ENCODE measurements at places on chromosomes 7 and 10.

DNA sequence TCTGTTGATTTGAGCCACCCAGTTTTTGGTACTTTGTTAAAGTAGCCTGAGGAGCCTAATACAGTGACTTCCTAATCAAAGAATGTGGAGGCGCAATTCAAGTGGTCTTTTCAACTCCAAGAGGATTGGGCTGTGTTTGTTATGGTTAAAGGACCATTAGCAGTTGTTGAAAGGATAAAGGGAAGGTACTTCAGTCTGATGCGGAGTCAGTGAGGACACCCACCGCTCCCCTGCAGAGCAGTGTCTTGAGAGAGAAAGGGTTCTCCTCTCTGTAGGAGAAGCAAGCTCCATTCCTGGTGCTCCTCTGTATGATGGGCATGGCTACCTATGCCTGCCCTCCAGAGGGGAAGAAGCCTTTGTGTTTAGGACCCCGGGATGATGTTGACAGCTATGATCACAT is 590.6 kb upstream of the C7orf33 start:
- DNase-seq = no peak

- DNase-seq = no peak
Observed at GRCh38 chr7:90669492-90669891, 73.4 kb downstream of the CDK14 start.

DNA sequence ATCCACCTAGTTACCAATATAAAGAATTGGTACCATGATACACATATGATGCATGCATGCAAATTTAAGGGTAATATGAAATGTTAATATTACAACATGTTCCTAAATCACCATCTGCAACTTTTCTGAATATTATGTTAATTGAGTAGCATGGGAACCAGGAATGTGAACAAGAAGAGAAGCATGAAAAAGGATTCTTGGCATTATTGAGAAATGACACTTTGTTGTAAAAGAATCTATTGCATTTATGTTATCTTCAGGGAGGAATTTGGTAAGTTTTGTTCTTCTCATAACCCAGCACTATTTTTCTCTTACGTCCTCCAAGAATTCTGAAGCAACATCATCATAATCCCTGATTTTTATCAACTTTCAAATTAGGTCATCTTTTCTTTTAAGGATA is 159.9 kb upstream of the SLC25A13 start:
- no peak for DNase-seq

DNA sequence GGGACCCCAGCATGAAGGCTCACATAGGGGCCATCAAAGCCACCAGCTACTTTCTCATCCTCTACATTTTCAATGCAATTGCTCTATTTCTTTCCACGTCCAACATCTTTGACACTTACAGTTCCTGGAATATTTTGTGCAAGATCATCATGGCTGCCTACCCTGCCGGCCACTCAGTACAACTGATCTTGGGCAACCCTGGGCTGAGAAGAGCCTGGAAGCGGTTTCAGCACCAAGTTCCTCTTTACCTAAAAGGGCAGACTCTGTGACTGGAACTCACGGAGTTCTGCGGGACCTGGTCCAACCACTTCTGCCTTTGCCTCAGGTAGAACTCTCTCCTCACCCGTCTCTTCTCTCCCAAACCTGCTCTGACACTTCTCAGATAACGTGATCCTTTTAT is 945 bp downstream of the TAS2R40 start:
- DNase-seq = no peak

GRCh38 chr7:69651101-69651590 is 52.9 kb downstream of the AUTS2 start:
- DNase-seq = peak; percentile 78

DNA sequence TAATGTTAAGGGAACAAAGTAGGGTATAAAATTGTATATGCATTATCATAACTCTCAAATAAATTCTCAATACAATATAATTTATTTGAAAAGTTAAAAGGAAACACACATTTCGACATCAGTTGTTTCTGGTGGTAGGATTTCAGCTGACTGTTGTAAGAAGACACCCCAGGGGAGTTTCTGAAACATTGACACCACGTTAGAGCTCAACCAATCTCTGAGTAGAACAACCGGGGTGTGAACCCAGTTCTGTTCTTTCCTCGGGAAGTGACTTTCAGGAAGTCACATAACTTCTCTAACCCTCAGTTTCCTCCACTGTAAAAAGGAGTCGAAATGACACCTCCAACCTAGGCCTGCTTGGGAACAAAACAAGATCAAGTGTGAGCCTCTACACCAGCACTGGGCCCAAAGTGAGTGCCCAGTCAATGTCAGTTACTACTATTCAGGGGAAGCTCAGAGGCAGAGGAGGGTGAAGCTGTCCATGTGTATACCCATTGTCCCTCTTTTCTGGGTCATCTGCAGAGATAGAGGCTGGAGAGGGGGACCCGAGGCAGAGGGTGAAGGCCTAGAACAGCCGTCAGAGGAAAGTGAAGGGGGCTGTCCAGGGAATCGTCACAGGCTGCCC is 67.1 kb downstream of the AOAH start:
- peak; percentile 85 for DNase-seq

DNA sequence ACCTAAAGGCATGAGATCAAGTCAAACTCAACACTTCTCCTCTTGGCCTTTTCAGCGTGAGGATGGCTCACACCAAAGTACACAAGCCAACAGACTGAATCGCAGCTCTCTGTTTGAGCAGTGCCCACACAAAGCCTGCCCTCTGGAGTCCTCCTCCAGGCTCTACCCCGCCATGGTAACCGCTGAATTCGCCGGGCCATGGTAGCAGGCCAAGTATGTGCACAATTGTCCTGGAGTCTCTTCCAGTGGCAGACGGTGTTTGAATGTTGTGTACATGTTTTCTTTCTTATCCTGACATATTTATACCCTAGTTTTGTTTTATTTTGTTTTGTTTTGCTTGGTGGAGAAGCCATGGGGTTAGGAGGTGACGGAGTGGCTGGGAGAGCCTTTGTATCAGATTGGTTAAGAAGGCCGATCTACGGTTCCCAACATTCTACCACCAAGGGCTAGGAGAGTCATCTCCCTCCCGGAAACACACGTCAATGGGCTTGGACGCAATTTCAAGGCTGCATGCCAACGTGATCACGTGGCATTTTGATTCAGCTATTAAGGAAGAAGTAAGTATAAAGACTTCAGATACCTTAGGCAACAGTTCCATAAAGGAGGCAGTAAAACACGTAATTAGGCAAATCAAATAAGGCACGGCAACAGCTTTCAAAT is 12.1 kb upstream of the SHH start:
- no peak for DNase-seq

GRCh38 chr7:76063525-76063924 is 15.6 kb downstream of the MDH2 start:
- no peak for DNase-seq

DNA sequence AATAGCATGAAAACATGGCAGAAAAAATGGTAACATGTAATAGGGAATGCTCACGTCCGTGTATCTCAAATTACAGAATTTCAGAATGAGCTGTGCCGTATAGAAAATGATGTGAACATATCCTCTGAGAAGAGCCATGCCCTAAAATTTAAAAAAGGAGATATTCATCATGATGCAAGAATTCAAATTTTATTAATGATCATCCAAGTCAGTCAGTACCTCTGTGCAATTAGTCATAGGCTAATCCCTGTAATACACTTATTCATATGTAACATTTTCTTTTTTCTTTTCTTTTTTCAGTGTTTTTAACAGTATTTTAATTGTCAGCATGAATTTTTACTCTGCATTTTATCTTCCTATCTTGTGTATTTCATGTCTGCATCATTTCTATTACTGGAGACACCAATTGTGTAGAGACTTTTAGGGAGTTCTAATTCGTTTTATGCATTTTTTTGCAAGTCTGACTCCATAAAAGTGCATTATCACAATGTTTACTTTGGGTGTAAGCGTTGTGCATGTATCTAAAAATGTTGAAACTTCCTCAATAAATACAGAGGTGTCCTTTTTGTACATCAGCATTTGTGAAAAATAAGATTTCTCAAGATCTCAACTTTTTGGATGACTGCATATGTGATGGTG is 1103.7 kb upstream of the CELF2 start:
- no peak for DNase-seq

DNA sequence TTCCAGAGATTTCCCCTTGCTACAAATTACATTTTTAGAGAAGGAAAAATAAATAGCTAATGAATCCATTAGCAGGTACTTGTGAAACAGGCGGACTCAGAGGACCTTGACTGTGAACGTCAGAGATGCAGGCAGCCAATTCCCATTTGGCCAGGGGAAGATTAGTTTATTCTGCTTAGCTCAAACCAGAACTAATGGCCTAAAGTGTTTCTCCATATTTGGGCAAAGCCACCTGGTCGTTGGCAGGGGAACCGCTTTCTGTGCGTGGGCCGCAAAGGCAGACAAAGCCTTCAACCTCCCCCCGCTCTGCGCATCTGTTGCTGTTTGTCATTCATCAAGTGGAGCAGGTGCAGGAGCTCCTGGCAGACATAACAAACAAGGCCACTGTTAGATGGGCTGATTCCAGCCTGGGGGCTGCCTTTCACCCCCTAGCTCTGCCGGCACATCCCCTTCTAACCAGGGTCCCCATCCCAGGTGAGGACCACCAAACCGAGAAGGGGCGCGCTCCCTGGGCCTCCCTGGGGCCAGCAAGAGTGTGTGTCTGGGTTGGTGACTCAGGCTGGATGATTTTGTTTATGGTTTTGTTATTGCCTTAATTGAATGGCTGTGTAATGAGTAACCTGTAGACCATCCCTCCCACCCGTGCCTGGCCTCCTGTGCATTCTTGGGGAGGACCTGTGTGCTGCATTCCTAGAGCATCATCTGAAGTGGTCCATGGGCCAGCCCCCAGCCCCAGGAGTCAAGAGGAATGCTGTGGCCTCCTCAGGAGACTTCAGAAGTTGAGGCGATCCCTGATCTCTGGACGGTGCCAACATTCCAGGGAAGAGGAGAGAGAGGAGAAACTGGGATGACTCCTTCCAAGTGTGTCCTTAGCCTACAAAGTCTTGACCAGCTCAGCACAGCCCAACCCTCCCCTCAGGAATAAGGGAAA is 14.5 kb upstream of the CPA1 start:
- no peak for DNase-seq

GRCh38 chr10:129963641-129964501 is at the start of gene EBF3:
Gene EBF3 (minus strand): TSS chr10:129964274. CDS start chr10:129963768, 506 bp downstream.
- DNase-seq = no peak

- no peak for DNase-seq
Observed at GRCh38 chr7:122885583-122886356, 490 bp downstream of the CADPS2 start.

GRCh38 chr7:53521638-53522184 is 486.3 kb downstream of the POM121L12 start:
- DNase-seq = no peak

DNA sequence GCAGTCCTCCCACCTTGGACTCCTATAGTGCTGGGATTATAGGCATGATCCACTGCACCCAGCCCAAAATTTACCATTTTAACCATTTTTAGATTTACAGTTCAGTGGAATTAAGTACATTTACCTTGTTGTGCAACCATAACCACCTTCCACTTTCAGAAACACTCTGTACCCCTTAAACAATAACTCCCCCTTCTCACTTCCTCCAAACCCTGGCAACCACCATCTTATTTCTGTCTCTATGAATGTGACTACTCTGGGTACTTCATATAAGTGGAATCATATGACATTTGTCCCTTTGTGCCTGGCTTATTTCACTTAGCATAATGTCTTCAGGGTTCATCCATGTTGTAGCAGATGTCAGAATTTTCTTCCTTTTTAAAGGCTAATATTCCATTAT is 33.6 kb downstream of the SUFU start:
- no peak for DNase-seq

- DNase-seq = no peak
Observed at GRCh38 chr7:93551931-93552330, 22.6 kb downstream of the CALCR start.

DNA sequence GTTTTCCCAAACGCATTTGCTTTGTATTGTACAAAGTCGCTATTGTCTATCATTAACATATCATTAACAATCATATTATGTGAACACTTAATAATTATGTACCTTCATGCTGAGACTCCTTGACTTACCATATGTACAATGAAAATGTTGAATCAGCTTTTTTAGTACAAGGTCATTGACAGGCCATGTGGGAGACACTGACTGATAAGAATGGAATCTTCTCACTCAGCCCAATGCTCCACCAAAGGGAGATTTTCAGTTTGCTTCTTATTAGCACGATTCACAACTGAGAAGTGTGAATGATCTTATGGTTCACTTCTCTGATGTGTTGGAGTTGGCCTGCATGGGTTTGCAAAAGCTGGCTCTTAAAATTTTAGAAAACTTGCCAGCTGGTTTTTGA is 253.5 kb upstream of the TEX47 start:
- no peak for DNase-seq

- DNase-seq = no peak
Observed at GRCh38 chr10:119166564-119166963, 1.1 kb upstream of the SFXN4 start.

DNA sequence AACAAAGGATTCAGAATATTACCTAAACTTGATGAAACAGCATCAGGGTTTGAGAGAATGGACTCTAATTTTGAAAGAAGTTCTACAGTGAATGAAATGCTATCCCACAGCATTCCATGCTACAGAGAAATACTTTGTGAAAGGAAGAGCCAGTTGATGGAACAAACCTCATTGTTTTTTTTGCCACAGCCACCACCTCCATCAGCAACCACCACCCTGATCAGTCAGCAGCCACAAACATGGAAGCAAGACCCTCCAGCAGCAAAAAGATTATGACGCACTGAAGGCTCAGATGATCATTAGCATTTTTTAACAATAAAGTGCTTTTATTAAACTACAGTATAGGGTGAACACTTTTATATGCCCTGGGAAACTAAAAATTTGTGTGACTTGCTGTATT is 98.7 kb downstream of the LRRC4 start:
- DNase-seq = no peak

- no peak for DNase-seq
Observed at GRCh38 chr10:90732581-90732980, 125.3 kb downstream of the HTR7 start.

GRCh38 chr10:6089334-6090219 is 743 bp downstream of the RBM17 start:
- no peak for DNase-seq

GRCh38 chr10:100186253-100187212 is 704 bp upstream of the ERLIN1 start:
- no peak for DNase-seq

DNA sequence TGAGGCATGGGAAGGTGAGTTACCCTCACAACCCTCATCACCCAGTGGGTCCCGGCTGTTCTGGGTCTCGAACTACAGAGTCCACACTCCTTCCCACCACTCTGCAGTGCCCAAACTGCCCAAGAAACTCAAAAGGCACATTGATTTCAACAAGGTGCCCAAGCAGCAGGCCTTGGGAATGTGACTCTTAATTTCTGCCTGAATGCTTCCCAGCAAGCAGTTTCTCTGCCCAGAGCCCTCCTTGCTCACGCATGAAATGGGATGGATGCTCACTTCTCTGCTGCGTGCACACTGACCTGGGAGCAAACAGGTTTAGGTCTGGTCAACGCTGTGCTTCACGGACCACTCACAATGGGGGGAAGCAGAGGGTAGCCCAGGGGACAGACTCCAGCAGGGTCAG is 77.9 kb downstream of the GRB10 start:
- no peak for DNase-seq

DNA sequence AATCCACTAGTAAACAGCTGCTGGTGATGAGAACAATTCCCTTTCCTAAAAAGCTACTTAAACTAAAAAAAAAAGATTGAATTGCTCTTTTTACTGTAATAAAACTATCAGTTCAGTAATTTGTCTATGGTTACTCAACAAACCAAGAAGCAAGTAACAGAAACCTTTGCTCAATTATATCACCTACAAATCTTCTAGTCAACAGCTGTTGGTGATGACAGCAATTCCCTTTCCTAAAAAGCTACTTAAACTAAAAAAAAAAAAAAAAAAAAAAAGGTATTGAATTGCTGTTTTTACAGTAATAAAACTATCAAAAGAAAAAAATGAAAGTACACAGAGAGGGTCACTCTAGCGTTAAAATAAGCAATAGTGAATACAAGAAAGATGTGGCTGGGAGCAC is 158.1 kb downstream of the CTNNA3 start:
- DNase-seq = no peak

Measured in natural killer cell treated with Interleukin-12 subunit alpha and Interleukin-12 subunit beta and Interleukin-15 and Interleukin-18, amount 100 ng/mL, for 72 hours (primary cell).